Activated gamma-delta T cell treated with anti-CD3 and anti-CD28 coated beads, Interleukin-2, amount 50 U/mL, for 16 hours (primary cell): ENCODE measurements at places on chromosomes 7 and 10.

DNA sequence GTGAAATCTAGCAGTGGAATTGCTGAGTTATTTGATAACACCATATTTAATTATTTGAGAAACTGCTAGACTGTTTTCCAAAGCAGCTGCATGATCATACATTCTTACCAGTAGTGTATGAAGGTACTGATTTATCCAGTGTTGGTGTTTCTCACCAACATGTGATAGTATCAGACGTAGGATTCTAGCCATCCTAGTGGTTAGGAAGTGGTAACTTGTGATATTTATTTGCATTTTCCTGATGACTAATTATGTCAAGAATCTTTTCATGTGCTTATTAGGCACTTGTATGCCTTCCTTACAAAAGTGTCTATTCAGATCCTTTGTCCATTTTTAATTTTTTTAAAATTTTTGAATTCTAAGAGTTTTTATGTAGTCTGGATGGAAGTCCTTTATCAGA, 54.2 kb upstream of the PLXDC2 start:
- DNase-seq = no peak

DNA sequence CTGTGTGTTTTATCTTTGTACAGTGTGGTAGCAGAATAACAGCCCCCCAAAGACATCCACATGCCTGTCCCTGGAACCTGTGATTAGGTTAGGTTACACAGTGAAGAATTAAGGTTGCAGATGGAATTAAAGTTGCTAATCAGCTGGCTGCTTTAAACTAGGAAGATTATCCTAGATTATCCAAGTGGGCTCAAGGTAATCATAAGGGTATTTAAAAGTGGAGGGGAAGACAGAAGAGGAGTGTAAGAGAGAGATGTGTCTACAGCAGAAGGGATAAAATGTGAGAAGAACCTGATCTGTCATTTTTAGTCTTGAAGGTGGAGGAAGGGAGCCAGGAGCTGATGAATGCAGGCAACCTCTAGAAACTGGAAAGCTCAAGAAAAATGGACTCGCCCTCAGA, 117.6 kb downstream of the ARHGAP22 start:
- no peak for DNase-seq

DNA sequence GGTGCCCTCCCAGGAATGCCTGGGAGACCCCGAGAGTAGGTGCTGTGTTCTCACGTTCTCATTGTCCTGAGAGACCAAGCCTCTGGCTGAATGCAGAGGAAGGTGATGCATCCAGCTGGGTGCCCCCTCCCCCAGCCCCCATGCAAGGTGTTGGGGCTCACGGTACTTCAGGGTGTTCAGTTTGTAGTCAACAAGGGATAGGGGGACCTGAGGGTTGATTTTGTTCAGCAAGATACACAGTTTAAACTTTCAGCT, 60.4 kb upstream of the DUSP5 start:
- DNase-seq = no peak

GRCh38 chr10:76210211-76210610, 778.8 kb downstream of the LRMDA start:
- DNase-seq = no peak

DNA sequence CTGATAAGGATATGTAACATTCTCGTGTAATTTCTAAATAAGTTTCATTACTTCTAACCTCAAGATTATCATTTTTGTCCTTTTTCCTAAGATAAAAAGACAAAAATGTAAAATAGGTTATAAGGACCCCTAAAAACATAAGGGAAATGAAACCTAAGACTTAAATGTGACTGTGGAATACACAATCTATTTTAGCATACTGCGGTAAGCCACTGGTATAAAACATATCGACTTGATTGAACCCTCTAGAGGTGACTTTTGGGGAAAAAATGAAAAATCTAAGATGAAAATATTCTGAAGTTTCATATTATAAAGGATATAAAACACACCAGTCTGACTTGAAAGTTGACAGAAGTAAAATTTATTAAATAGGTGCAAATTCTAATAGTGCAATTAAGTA, 1.9 kb downstream of the NAMPT start:
- DNase-seq = no peak

GRCh38 chr10:5365928-5366327, 1.2 kb downstream of the UCN3 start:
- DNase-seq = no peak

GRCh38 chr7:113483657-113484056, 365.3 kb upstream of the SMIM30 start:
- no peak for DNase-seq

GRCh38 chr10:122375679-122376160, 1.2 kb downstream of the PLEKHA1 start:
- DNase-seq = no peak

GRCh38 chr7:84199216-84199615, 4.6 kb upstream of the SEMA3A start:
- no peak for DNase-seq

DNA sequence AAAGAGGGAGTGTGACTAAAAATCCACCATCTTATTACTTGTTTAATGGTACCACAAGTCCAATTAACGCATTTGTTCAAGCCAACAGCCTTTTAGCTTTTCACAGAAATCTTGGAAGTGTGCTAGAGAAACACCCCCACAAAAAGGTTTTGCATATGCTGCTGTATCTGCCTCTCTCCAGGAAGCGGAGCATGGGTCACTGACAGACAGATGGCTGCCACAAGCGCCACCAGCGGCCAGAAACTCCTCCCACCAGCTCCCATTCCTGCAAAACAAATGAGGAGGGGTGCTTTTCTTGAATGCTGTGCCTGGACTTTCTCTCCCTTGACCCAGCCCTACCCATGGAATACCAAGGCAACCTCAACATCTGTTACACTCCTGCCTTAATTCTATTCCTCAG, 176.3 kb upstream of the LRGUK start:
- DNase-seq = no peak

DNA sequence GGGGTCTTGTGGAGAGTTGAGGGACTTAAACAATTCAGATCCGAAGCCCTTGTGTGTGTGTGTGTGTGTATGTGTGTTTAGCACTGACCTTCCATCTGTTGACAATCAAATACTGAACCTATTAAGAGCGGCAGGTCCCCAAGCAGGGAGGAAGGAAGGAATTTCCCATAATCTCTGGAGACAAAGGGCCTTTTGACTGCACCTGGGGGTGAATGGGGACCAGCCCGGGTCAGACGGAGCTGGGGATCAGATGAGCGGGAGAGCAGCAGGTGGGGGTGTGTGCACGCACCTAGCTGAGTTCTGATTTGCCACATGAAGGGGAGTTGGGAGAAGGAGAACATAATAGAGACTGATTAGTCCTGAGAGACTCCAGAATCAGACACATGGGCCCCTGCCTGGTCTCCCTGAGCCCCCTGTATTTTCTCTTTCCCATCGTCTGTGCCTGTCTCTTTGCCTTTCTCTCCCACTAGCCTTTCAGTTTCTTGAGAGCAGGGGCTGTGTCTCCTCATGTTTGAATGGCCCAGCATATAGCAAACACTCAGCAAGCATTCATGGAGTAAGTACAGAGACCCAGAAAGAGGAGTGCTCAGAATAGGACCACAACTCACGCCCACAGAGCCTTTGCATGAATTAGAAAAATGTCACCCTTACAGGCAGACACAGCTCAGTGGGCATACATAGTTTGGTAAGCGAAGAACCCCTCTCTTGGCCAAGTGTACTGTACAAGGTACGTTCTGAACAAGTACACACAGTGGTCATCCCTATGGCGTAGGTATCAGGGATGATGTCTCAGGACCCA, 288.3 kb upstream of the HABP2 start:
- DNase-seq = no peak

DNA sequence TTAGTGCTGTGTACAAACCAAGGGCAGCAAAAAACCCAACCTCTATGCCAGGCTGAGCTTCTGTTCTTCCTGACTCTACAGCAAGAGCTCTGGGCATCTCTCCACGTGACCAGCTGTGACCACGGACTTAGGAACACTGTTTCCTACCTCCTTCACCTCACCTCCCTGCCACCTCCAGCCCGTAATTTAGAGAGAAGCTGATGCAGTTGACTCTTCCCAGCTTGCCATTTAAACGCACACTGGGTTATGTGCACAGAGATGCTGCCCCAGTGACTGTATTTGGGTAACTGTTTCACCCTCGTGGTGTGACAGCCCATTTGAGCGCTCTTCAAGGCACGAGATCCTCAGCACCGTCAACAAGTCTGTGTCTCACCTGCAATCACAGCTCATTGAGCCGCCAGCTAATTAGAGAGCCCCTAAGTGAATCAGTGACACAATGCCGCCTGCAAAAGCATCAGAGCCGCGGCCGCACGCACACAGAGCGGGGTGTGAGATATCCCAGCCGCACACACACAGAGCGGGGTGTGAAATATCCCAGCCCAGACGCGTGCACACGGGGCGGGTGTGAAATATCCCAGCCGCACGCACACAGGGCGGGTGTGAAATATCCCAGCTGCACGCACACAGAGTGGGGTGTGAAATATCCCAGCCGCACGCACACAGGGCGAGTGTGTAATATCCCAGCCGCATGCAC, 319.7 kb downstream of the PTPRN2 start:
- DNase-seq = no peak

DNA sequence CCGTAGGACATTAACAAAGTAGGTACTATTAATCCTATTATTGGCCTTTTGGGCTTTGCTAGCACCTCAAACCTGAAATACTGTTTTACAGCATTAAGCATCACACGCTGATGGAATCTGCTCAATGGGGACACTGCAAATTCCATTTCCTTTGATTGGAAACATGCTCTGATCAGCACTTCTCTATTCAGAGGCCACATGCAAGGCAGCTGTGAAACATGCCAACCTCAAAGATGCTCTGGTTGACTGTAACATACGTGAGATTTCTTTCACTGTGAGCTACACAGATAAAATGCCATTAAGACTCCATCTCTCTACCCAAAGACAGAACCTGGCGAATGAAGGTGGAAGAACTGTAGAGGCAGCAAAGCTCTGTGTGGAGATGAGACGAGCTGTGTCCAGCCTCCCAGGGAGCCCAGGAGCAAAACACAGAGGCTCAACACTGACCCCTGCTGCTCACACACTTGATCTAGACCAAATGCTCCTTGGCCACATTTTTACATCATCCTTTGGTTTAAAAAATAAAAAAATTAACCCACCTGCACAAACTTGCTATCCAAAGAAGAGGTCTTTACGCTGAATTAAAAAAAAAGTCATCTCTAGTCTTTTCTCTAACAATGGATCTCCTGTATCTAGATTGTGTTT, 8.0 kb downstream of the RSU1 start:
- DNase-seq = peak; percentile 17

GRCh38 chr10:75062506-75063299, 48.8 kb upstream of the SAMD8 start:
- no peak for DNase-seq

DNA sequence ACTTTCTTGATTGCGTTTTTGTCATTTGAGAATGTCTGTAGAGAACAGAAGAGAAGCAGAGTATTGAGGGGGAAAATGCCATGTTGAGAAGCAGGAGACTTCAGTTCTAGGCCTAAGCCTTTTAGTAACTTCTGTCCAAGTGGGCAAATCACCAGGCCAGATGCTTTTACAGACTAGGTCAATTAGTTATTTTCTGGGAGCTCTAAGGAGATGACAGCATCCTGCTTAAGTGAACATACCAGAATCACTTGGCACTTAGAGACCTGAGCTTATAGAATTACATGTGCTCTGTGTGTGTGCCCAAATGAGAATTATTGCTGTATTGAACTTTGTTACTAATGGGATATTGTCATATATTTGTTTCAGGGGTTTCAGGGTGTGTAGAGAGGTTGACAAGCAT, 24.0 kb downstream of the AGK start:
- no peak for DNase-seq

DNA sequence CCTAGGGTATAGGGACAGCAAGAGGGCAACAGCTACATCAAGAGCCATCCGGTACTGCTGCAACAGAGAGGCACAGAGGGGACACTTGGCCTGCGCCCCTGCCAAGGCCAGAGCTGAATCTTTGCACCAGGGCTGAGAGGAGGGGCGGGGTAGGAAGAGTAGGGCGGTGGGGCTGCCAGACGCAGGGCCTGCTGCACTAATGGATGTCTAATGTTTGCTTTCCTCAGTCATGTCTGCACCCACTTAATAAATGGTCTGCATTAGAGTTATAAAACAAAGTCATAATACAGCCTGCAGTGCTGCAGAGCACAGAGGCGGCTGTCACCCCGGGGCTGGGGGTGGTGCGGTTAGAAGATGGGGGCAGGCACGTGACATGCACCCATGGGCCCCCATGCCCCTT, 42.2 kb upstream of the SLC29A3 start:
- no peak for DNase-seq

DNA sequence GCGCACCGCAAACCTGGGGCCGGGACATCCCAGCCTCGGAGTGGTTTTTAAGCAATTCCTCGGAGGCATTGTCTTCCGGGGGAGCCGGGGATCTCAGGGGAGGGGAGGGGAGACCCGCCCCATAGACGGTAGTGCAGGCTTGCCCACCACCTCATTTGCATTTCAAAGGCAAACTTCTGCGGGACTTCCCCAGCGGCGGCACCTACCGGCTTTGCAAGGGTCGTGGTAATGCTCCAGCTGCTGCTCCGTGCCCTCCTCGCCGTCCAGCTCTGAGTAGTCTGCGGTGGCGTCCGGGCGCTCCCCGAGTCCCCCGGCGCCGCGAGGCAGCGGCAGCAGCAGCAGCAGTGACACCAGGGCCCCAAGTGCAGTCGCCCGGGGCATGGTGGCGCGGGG, 425 bp downstream of the TLL2 start:
- peak; percentile 14 for DNase-seq

DNA sequence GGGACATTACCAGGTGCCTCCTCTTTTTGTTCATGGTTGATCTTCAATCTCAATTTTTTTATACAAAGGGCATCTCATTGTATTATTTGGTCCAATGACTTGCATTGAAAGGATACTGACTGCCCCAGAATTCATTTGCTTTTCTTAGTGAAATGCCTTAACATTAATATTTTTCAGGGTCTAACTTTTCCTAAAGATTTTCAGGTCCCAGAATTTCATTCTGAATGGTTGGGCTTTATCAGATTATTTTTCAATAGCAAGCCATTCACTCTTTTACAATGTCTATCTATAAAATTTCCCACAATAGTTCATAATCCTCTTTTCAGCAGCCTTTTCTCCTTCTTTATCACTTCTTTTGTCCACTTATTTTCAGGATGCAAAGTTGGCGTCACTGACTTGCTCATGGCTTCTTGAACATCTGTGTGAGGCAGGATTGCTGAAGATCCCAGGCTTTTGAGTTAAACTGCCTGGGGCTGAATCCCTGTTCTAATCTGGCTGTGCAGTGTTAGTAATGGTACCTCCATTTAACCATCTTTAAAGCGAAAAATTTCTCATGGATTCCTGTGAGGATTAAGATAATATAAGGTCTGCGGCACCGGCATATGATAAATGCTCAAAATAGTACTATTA, 131.7 kb upstream of the HDAC9 start:
- DNase-seq = no peak

DNA sequence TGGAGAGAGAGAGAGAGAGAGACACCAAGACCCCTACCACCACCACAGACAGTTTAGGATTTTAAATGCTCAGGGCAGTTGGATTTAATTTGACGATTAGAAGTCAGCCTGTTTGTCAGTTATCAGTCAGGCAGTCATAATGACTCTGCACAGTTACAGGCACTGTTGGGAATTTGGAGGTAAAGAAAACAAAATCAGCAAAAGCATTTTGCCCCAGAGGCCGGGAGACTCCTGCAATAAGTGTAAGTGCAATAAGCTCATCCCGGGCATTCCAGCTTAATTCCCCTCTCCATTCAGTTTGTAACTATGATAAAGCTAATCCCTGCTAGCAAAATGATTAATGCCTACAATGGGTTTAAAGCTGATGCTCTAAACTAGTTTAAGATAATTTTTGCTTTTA, 13.5 kb downstream of the SEMA3C start:
- DNase-seq = no peak

- DNase-seq = no peak
These were observed 38.8 kb upstream of the ZNF365 start for GRCh38 chr10:62335326-62335725.

GRCh38 chr7:28093623-28094232, 86.9 kb downstream of the JAZF1 start:
- no peak for DNase-seq
